Naive thymus-derived CD4-positive, alpha-beta T cell (primary cell): ENCODE measurements at places on chromosomes 5 and 9. TPM values are rescaled to one million over a fixed set of nuclear protein-coding genes. Genes with fewer than 3 reads are reported as not detected.
A peak's percentile ranks its signal among the peaks of the same experiment; 100 is the strongest.

SCGB3A2 gene
- total RNA-seq: not detected

LEAP2 gene
- 4.1 and 4.5 TPM in 2 replicates for total RNA-seq

FAM153A gene
- total RNA-seq: 166 TPM

- no peak for DNase-seq
- no peaks in the 10 kb centered on the region for H3K36me3 ChIP-seq
- no peak overlapping the region for H3K27ac ChIP-seq
- no peaks in the 10 kb centered on the region for H3K4me1 ChIP-seq
- no peak overlapping the region for H3K4me3 ChIP-seq
Observed at GRCh38 chr5:15992918-15993317, 186.7 kb downstream of the MARCHF11 start.

DNA sequence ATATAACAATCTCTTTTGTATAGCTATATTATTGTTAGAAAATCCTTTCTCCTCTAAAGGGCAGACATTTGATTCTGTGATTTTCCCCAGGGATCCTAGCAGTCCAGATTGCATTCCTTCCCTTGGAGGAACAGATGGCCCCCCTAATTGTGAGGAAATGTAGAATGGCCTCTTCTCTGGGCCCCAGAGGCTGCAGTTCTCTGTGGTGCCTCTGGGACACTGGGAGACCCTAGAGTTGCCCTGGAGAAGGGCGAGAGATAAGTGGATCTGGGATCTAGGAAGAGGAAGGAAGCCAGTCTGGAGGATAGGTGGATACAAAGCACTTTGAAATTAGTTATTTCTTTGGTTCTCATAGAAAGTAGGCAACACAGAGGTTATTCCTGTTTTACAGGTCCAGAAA lies 1.9 kb upstream of the HINT2 start:
- no peak overlapping the region for H3K4me3 ChIP-seq
- H3K27me3 ChIP-seq: no peaks in the 10 kb centered on the region
- no peak overlapping the region for H3K27ac ChIP-seq
- no peak for DNase-seq

GRCh38 chr5:142500227-142500905 lies 175.5 kb upstream of the SPRY4 start:
- no peaks in the 10 kb centered on the region for H3K36me3 ChIP-seq
- no peaks in the 10 kb centered on the region for H3K27me3 ChIP-seq
- H3K4me3 ChIP-seq: no peak overlapping the region

GRCh38 chr5:170920196-170920595 lies 58.4 kb downstream of the RANBP17 start:
- no peaks in the 10 kb centered on the region for H3K4me1 ChIP-seq
- H3K27ac ChIP-seq: no peak overlapping the region
- H3K4me3 ChIP-seq: no peak overlapping the region
- H3K27me3 ChIP-seq: no peaks in the 10 kb centered on the region
- no peak for DNase-seq
- no peaks in the 10 kb centered on the region for H3K36me3 ChIP-seq

DNA sequence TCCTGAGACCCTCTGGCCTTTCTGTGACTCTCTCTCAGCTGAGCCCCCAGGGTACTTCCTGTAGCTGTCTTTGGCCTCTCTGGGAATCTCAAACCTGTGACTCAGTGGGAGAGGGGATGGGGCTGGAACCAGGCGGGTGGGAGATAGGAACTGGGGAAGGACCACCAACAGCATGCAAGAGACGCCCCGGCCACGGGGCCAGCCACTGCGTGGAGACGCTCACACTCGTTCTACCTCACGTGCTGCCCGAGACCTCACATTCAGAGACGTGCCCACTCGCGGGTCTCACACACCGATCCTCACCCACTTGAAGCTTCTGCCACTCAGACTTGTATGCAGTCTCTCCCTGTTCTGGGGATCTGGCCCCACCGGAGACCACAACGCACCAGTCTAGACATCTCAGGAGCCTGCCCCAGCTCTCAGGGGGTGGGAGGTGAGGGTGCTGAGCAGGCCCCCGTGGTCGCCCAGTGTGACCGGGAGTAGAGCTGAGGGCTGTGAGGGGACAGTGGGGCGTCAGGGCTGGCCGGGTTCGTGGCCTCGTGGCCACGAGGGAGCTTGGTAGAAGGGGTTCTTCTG lies 13.8 kb downstream of the GPRIN1 start:
- H3K27me3 ChIP-seq: no peaks in the 10 kb centered on the region
- no peak for DNase-seq
- H3K4me3 ChIP-seq: peak overlapping the region; percentile 41
